Hematopoietic multipotent progenitor cell treated with erythropoietin and hydrocortisone succinate and interleukin-3 and kit ligand, for 8 days (in vitro differentiated cells): ENCODE measurements at places on chromosomes 5 and 9.

GRCh38 chr9:8916771-8917170 lies 1117.2 kb upstream of the DMAC1 start:
- no peak for DNase-seq

- no peak for DNase-seq
These were observed 376.3 kb upstream of the ZNF462 start for GRCh38 chr9:106486685-106487084.

- DNase-seq, result no peak
These were observed 131.5 kb upstream of the PANK3 start for GRCh38 chr5:168710706-168711105.

DNA sequence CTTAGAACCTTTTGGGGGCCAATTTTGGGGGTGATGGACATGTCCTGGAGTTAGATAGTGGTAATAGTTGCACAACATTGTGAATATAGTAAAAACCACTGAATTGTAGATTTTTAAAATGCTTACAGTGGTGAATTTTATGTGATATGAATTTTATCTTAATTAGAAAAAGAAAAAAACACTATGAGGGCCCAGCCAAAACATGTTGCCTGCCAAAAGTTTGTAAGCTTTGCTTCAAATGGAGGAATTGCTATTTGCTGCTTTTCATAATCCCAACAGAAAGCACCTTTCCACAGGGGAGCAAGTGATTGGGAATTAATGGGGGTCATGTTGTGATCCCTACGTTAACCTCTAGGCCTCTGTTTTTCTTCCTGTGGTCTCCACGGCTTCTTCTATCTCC lies 19.1 kb downstream of the TNFAIP8 start:
- DNase-seq, result no peak

- no peak for DNase-seq
These were observed 54.1 kb downstream of the SLC1A3 start for GRCh38 chr5:36660397-36661049.

DNA sequence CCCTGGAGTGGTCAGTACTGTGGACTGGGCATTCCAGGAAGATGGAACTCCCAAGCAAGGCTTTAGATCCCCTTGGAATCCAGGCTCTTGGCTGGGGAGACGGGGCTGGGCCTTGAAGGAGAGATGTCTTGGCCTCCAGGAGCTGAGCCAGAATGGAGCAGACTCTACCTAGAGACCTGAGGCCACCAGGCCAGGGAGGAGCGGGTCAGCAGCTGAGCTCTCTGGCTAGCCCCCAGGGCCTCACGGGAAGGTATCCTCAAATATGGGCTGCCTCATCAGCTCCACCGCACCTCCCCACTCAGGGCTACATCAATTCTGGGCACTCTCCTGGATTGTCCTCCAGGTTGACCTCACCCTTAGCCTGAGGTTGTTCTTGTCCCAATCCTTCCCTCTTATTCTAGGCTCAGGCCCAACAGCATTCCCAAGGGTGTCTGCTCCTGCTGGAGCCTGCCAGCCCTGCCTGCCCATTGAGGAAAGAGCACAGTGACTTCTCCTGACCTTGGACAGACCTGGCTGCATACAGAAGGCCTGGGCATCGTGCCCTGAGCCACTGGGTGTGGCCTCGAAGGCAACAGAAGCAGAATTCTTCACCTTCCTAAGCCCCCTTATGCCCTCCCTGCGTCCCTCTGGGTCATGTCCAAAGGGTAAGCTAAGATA lies 3.0 kb upstream of the PDLIM4 start:
- no peak for DNase-seq

- DNase-seq, result peak; percentile 61
These were observed at the start of gene RASGEF1C for GRCh38 chr5:180209137-180209581. Gene RASGEF1C (minus strand): TSS chr5:180209211. CDS start chr5:180138052, 71,159 bp downstream.

- DNase-seq, result peak; percentile 72
These were observed 106.8 kb downstream of the LMNB1 start for GRCh38 chr5:126883564-126884245.

- peak; percentile 74 for DNase-seq
These were observed 1.6 kb upstream of the ANXA2R start for GRCh38 chr5:43041669-43042175.

- no peak for DNase-seq
These were observed 46.0 kb downstream of the CNOT6 start for GRCh38 chr5:180540050-180540694.

DNA sequence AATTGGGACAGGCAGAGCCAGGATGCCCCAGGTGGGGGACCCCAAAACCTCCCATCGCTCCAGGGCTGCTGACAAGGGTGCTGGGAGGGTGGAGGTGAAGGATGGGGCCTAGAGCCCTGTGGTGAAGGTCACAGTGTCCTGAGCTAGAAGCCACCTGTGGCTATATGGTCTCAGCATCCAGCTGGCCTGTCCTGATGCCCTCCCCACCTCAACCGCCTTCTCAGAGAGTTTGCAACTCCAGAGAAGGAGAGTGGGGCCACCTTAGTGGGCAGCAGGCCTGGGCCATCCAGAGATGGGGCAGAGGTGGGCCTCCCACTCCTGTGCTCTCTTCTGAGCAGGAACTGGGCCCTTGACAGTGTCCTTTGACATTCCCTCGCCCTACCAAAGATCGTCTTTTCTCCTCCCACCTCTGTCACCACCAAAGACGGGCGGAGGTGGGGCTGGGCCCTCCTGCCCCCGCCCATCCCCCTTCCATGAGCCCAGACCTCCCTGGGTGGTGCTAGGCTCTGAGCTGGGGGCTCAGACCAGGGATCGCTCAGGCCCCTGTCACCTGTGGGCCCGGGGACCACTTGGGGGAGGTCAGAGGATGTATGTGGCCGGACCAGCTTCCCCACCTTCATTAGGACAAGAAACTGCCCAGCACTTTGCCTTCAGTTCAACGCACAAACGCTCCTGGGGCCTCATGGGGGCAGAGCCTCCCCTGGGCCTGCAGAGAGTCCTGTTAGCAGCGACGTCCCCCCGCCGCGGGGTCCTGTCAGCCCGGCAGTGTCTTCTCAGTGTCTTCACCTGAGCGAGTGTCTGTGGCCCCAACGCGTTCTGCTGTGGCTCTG lies 10.0 kb upstream of the DOLPP1 start:
- peak; percentile 77 for DNase-seq

DNA sequence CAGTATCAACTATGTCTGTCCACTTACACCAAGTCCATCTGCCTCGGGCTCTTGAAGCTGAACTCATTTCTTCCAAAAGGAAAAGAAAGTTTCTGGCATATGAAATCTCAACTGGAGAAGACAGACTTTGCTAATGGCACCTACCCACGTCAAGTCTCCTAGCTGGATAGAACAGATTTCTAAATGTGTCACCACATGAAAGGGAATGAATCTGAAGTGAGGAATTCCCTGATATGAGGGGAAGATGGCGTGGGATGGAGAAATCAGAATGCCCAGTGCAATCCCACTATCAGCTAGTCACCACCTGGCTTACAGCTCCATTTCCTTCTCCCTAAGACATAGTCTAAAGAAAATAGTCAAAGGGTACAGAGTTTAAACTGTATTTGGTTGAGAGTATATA lies 144.7 kb downstream of the PAPPA start:
- no peak for DNase-seq

DNA sequence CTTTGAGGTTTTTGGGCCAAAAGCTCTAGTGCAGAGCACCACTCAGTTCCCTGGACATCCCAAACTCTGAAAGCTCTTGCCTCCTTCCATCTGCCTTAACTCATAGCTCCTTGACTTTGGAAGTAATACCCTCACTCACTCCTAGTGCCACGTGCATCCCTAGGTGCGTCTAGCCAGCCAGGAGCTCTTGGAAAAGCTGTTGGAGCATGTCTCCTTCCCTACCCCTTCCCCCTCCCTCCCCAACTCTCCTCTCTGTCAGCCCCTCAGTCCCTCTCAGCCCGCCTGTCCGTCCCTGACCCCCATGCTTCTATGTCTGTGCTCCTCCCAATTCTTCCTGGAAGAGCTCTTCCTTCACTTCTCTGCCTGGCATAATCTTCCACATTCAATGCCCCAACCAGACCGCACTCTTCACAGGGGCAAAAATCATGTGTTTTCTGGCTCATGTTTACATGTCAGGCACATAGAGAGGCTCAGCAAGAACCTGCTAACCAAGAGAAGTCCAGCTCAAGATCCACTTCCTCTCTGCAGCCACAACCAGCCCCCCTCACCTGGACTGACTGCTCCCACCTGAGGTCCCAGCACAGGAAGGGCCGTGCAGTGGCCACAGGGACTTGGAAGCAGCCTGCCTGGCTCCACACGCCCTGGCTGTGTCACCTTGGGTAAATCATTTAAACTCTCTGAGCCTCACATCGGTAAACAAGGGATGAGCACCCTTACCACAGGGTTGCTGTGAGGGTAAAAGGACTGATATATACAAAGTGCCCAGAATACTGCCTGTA lies 58.4 kb downstream of the WHRN start:
- no peak for DNase-seq

GRCh38 chr5:118007262-118007661 lies 981.1 kb downstream of the DTWD2 start:
- no peak for DNase-seq

DNA sequence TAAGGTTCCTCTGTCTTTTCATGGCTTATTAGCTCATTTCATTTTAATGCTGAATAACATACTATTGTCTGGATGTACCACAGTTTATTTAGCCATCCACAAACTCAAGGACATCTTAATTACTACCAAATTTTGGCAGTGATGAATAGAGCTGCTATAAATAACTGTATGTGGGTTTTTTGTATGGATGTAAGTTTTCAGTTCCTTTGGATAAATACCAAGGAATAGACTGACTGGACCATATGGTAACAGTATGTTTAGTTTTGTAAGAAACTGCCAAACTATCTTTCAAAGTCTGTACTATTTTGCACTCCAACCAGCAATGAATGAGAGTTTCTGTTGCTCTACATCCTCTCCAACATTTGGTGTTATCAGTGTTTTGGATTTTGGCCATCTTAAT lies 38.7 kb downstream of the SCAMP1 start:
- no peak for DNase-seq

DNA sequence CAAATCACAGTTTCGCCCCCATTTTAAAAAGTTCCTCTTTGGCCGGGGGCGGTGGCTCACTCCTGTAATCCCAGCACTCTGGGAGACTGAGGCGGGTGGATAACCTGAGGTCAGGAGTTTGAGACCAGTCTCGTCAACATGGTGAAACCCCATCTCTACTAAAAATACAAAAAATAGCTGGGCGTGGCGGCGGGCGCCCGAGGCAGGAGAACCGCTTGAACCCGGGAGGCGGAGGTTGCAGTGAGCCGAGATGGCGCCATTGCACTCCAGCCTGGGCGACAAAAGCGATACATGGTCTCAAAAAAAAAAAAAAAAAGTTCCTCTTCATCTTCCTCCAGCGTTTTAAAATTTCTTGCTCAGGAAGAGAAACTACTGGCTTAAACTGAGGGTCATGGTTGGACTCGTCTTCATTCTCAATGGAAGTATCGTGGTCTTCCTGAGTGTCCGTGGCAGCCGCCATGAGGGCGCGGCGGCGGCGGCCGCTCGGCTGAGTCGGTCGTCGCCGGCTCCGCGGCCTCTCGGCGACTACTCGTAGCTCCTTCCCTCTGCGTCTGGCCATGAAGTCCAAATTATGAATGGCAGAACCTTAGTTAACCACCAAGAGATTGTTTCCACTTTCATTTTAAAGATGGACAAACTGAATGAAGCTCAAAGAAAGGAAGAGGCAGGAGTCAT lies 92.1 kb upstream of the NR5A1 start:
- no peak for DNase-seq

GRCh38 chr9:90830051-90830450 lies 28.4 kb downstream of the SYK start:
- DNase-seq, result no peak

DNA sequence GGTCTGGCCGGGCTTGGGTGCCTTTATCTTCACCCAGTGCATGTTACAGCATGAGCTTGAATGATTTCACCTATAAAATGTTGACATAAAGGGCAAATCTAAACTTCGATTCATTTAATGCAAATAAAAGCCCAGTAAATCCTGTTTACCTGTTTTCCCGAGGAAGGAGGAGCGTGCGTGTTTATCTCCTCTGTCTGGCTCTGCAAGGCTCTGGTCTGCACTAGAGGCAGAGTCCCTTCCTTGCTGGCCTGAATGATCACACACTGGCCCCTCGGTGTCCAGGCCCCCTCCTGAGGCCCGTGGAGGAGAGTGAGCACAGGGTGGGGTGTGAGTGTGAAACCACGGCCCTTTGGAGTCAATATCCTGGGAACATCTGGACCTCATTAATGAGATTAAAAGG lies 125.1 kb upstream of the LHFPL2 start:
- DNase-seq, result no peak

- DNase-seq, result no peak
These were observed 8.9 kb downstream of the SPINK14 start for GRCh38 chr5:148177207-148177606.

- DNase-seq, result no peak
These were observed 57.4 kb downstream of the NRG2 start for GRCh38 chr5:139985733-139986132.

- no peak for DNase-seq
These were observed 205.1 kb upstream of the MRPS30 start for GRCh38 chr5:44603496-44604272.

- DNase-seq, result peak; percentile 7
These were observed 222.3 kb downstream of the GLIS3 start for GRCh38 chr9:4077499-4078102.

GRCh38 chr9:119216651-119217331 lies 152.4 kb downstream of the BRINP1 start:
- no peak for DNase-seq

DNA sequence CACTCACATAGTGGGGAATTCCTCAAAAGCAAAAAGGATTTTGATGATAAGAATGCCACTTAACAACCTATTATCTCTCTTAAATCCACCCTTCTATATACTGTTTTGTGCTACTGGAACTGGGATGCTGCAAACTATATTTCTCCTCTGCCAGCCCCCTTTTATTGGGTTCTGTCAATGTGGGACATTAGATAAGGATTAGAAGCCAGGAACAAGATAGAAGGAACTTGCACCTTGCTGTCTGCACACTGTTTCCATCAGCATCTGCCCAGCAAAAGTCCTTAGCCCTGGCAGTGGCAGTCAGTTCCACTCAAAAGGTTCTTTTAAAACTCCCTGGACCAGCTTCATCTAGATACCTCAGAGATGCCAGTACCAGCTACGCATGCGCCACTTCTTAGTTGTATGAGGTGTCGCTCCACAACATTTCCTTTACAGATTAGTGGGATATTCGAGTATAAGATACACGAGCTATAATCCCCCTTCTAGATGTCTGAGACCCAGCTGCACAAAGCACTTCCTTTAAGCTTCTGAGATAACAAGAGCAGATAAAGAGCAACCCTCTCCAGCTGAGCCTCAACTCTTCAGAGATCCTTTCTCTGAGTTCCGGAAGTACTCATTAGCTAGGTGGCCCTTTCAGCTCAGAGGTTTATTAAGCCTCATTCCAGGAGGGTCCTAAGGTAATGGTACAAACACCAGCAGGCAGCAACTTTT lies 45.3 kb downstream of the CERT1 start:
- DNase-seq, result peak; percentile 68

GRCh38 chr5:141392429-141393198 lies at the start of gene PCDHGA8:
Gene PCDHGA8 (plus strand): TSS chr5:141392633. CDS start chr5:141392814, 181 bp downstream.
- no peak for DNase-seq

GRCh38 chr9:132588098-132588497 lies 5.7 kb downstream of the BARHL1 start:
- DNase-seq, result no peak

DNA sequence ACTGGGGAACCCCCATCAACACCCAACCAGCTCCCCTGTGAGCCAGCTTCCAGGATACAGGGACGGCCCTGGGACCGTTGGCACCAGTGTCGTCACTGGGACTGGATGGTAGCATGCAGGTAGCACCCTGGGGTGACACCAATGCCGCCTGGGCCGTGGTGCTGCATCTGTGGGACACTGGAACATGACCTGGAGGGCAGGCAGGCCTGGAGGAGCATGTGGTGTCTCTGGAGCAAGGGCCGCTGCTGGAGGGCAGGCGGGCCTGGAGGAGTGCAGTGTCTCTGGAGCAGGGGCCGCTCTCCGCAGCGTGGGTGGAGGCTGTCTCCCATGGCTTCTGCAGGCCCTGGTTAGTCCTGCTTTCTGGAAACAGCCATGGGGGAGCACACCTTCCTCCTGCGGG lies 13.1 kb downstream of the LPCAT1 start:
- DNase-seq, result no peak
